ENCODE measurements at places on chromosomes 2 and 18.
A peak's percentile ranks its signal among the peaks of the same experiment; 100 is the strongest.

- no peak for DNase-seq
Measured at GRCh38 chr2:166563894-166564293, 69.8 kb upstream of the SCN7A start.

- no peak for DNase-seq
Measured at GRCh38 chr2:174343343-174343622, 8.5 kb downstream of the SP9 start.

GRCh38 chr2:191169456-191170300 is 18.9 kb upstream of the STAT4 start:
- DNase-seq, result no peak

DNA sequence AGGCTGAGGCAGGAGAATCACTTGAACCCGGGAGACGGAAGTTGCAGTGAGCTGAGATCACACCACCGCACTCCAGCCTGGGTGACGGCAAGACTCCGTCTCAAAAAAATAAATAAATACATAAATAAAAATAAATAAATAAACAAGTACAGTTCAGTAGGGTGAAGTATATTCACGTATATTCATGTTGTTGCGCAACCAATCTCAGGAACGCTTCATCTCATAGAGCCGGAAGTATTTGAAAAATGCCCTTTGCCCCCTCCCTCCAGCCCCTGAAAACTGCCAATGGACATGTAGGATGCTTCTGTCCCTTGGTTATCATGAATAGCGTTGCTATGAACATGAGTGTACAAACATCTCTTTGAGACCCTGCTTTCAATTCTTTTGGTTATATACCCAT is 132.0 kb downstream of the DTNB start:
- DNase-seq, result no peak

DNA sequence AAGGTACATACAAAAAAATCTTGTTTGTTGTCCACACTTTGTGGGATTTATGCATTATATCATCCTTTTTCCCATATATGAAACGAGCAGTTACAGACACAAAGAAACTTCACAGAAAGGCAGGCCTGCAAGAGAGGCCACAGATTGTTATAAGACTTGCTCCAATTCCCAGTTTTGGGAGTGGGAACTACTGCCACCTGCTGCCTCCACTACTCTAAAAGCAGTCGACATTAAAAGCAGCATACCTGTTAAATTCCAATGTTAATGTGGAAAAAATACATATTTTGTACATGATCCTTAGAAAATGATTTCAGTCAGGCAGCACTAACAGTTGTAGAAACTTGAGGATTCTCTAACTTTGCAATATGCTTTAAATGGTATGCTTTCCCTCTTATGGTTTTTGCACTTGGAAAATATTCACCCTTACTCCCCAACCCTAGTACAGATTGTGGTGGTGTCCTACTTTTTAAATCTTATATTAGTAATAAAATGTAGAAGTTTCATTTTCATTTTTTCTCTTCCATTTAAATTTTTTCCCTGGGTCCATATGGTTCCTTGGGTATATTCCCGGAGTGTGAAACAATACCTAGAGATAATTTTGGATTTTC is 37.9 kb downstream of the SLC38A11 start:
- no peak for DNase-seq

- DNase-seq, result no peak
Measured at GRCh38 chr2:28403370-28403956, 10.8 kb downstream of the FOSL2 start.

GRCh38 chr2:109136542-109136941 is 7.5 kb downstream of the SH3RF3 start:
- no peak for DNase-seq

- no peak for DNase-seq
Measured at GRCh38 chr2:62432407-62432806, 73.6 kb downstream of the TMEM17 start.

GRCh38 chr2:71748227-71748626 is 294.9 kb downstream of the DYSF start:
- DNase-seq, result no peak

DNA sequence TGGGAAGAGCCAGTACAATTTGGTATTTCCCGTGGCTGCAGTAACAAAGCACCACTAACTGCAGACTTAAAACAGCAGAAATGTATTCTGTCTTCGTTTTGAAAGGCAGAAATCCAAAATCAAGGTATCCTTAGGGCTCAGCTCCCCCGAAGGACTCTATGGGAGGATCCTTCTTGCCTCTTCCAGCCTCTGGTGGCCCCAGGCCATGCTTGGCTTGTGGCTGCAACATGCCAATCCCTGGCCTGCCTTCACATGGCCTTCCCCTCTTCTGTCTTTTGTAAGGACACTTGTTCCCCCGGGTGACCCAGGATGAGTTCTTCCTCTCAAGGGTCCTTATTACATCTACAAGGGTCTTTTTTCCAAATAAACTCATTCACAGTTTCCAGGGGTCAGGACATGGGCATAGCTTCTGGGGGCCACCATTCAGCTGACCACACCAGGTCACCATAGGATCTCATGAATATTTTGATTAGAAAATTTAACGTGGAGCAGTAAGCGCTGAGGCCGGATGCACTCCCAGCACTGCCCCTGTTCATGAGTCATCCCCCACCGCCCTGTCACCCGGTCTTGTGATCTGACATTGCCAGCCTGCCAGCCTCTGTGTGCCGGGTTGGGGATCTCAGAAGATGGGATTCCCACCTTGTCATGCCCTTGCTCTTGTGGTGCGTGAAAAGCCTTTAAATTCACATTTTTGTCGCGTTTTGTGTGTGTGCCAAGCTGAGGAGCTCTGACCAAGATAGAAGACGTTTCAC is 61.2 kb upstream of the B3GNT7 start:
- DNase-seq, result peak; percentile 24

DNA sequence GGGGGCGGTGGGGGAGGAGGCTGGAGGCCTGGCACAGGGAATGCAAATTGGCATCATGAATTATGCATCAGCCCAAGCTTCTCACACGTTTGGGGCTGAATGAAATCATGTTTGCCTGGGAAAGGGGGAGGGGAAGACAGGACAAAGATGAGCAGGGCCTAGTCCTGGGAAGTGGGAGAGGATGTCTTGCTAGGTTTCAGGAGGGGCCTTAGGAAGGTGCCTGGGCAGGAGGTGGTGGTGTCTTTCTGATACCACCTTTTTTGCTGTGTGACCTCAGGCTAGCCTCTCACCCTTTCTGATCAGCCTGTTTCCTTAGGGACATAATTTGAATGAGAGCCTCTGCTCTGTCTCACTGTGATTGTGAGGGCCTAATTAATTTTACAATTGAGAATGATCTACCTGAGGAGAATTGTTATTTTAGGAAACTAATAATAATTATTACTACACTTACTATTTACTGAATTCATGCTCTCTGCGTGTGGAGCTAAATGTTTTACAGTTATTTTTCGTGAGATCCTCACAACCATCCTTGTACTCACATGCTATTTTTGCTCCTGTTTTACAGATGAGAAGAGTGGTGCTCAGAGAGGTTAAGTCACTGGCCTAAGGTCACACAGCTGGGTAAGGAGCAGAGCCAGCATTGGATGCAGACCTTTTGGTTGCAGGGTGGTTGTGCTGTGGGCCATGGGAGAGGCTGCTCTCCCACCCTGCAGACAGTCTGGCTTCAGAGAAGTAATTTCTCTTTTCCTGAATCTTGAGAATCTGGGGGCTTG is 39.6 kb downstream of the INHBB start:
- DNase-seq, result no peak

DNA sequence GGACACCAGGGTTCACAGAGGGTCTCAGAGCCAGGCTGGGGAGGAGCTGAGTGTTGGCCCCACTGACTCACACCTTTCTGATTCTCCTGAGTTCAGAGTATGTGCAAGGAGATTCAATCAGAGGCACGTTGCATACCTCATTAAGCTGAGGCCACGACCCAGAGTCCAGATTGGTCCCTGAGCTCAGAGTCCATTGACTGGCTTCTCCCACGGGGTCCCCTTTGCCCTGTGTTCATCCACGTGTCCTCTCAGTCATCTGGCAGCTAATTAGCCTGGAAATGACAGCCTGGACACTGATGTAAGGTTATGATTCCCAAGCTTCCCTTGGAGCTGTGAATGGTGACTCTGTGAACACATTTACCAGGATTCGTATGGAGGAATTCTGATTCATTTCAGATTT is 267.2 kb downstream of the SH3BP4 start:
- DNase-seq, result no peak

GRCh38 chr2:86413296-86414094 is 27.7 kb upstream of the KDM3A start:
- no peak for DNase-seq

- no peak for DNase-seq
Measured at GRCh38 chr2:218924757-218925156, 34.7 kb upstream of the CDK5R2 start.

GRCh38 chr18:61820882-61821281 is 71.9 kb downstream of the RNF152 start:
- DNase-seq, result no peak

DNA sequence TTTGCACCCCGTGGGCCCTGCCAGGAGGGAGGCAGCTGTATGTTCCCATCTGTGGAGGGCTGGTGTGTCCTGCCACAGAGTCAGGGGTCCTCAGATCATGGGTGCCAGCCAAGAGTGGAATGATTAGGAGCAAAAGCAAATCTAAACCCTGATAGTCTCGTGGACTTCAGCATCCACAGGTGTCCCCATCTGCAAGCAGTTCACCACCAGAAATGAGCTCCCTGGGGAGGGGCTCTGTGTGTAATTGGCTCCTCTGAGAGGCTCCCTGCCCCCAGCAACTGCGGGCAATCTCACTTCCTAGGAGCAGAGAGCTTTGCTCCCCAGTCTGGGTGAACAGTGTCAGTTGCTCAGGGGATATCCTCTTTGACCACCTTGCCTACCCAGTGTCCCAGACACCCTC is 78.1 kb downstream of the HNRNPLL start:
- DNase-seq, result no peak

GRCh38 chr2:141728886-141729285 is 401.9 kb downstream of the LRP1B start:
- no peak for DNase-seq

GRCh38 chr18:50424877-50425690 is 50.2 kb downstream of the SKA1 start:
- DNase-seq, result no peak

DNA sequence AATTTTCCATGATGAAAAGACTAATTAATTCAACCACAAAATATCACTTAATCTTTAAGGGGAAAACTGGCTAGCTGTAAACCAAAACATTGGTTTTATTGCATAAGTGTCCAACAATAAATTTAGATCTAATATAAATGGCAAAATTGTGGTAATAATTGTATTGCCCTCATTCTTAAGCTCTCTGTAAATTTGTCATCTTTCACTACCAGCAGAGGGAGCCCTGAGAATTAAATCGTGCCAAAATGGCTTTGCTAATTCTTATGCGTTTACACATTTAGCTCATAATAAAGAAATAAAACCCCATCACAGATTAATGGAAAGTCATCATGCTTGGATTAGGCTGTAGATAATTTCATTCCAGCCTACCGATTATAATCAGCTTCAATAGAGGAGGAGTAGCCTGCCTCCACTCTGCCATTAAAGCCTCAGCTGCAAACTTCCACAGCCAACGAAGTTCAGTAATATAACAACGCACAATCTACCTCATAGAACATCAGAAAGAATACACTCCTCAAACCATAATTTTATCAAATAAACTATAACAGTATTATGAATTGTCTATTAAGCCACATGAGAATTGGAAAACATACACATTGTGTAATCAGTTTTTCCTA is 70.0 kb upstream of the ATP5MC3 start:
- DNase-seq, result no peak

DNA sequence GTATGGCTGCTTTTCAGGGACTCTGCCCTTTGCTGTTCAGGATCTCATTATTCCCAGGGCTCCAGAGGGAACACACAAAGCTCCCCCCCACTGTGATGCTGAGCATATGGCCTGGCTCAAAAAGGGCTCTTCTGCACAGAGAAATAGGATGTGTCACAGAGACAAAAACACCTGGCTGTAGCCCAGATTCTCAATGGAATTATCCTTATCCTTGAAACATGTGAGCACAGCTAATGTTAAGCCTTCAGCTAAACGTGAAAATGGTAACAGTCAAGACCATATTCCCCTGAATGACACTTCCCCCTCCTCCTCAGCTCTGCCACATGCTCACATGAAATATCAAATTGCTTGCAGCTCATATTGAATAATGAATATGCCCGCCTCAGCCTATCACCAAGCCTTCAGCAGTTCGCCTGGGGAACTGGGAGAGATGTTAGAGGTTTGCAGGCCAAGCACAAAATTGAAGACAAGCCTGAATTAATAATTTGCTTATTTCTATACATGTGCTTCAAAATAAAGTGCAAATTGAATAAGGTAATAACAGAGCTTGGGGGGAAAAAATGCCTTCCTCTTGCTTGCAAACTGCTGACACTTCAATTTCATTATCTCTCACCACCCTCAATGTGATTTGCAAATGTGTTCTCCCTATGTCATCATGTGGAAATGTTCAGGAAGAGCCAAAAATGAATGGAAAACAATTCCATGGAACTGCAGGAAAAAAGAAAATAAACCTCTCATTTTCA is 181.0 kb upstream of the HNRNPA3 start:
- no peak for DNase-seq
